ENCODE measurements at places on chromosomes 13 and 19. TPM values are rescaled to one million over a fixed set of nuclear protein-coding genes. Genes with fewer than 3 reads are reported as not detected.

Gene ARL11
- 20.5 TPM for total RNA-seq

Gene CYP4F22
- total RNA-seq = not detected

Gene CNN1
- total RNA-seq = not detected

Gene TGFBR3L
- 0.61 TPM for total RNA-seq

Gene SOX1
- total RNA-seq = not detected

Gene ACP7
- total RNA-seq = not detected

DNA sequence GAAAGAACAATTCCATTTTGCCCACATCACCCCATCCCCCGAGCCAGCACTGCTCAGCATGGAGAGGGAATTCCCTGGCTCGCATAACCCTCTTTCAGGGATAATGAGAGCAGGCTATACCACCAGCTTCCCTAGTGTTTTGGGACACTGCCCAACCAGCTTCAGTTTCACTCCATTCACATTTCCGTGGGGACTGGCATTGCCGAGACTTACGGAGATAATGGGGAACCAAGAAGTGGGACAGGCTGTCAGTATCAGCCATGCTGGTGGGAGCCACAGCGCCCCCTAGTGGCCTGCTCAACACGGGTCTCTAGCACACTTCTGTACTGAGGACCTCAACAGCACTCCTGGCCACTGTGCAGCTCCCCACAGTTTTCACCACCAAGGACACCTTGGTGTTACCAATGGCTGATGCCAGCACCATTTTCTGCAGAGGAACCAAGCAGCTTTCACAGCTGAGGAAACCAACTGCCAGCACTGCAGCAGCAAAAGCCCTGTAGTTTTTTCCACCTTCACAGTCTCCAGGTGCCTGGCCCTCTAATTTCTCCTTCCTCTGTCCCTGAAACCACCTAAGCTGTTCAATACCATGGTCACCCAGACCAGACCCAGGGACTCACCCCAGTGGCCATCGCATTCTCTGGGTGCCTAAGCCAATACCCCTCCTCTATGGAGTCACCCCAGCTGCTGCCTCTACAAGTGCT, 23.7 kb downstream of the SLC6A16 start:
- DNase-seq = peak; percentile 85

DNA sequence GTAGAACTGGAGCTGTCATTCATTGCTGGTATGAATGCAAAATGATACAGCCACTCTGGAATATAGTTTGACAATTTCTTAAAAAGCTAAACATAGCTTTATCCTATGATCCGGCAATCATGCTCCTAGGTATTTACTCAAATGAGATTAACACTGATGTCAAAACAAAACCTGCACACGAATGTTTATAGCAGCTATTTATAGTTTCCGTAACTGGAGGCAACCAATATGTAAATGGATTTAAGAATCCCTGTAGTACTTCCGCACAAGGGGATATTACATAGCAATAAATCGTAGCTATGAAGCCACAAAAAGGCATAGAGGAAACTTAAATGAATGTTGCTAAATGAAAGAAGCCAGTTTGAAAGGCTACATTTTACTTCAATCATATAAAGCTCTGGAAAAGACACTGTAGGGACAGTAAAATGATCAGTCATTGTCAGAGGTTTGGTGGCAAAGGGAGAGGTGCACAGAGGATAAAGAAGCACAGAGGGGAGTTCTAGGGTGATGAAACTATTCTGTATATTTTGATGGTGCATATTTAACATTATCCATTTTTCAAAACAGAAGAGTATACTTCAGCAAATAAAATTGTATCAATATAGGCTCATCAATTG, 1893.0 kb upstream of the PCDH20 start:
- DNase-seq = no peak

GRCh38 chr19:23916991-23917390, 2.3 kb downstream of the ZNF726 start:
- no peak for DNase-seq

DNA sequence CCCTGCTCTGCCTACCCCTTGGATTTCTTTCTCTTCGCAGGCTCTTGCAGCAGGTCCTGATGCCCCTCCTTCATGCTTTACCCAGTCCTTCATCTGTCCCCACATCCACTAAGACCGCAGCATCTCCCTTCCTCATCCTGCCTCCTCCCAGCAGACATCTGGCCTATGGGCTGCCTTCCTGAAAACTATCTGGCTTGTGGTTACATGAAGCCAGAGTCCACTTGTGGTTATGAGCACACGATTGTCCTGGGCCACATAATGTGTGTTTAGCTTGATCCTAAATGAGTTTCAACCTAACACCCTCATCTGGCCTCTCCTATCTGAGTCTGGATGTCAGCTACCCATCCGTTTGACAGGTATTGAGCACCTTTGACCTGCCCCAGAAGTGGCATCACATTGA, 5.5 kb upstream of the ZNF175 start:
- no peak for DNase-seq

GRCh38 chr19:54169149-54169740, 3.7 kb downstream of the TMC4 start:
- DNase-seq = no peak

- DNase-seq = no peak
Observed at GRCh38 chr13:32390048-32390447, 37.9 kb downstream of the N4BP2L1 start.

DNA sequence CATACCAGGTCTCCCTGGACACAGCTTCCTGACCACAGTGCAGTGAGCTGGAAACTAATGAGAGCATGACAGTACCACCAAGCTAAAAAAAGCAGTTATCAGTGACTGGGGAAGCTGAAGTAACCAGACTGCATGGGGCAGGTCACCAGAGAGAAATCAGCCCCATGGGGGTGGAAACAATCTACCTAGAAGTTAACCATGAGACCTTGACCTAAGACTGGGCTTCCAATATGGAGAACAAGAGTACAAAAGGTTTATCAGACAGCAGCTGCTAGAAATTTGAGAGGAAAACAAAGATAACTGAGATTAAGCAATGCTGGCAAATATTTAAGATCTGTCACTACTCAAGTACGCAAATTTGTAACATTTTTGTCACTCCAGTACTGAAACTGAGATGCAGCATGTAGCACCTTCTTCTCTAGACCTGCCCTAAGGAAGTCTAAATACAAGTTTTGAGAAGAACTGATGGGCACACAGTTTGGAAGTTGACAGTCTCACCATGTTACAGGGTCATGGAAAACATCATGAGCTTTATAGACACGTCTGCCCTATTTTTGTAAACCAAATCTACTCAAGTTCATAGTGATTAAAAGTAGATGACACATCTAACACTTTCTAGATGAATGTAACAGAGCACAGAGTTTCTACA, 2641.8 kb upstream of the PCDH20 start:
- no peak for DNase-seq

GRCh38 chr13:95245071-95245470, 56.2 kb downstream of the ABCC4 start:
- DNase-seq = no peak

GRCh38 chr19:15048885-15049541, at the start of gene CASP14:
CASP14 (plus strand) TSS chr19:15049480; CDS start chr19:15052252, 2,772 bp downstream.
- no peak for DNase-seq

DNA sequence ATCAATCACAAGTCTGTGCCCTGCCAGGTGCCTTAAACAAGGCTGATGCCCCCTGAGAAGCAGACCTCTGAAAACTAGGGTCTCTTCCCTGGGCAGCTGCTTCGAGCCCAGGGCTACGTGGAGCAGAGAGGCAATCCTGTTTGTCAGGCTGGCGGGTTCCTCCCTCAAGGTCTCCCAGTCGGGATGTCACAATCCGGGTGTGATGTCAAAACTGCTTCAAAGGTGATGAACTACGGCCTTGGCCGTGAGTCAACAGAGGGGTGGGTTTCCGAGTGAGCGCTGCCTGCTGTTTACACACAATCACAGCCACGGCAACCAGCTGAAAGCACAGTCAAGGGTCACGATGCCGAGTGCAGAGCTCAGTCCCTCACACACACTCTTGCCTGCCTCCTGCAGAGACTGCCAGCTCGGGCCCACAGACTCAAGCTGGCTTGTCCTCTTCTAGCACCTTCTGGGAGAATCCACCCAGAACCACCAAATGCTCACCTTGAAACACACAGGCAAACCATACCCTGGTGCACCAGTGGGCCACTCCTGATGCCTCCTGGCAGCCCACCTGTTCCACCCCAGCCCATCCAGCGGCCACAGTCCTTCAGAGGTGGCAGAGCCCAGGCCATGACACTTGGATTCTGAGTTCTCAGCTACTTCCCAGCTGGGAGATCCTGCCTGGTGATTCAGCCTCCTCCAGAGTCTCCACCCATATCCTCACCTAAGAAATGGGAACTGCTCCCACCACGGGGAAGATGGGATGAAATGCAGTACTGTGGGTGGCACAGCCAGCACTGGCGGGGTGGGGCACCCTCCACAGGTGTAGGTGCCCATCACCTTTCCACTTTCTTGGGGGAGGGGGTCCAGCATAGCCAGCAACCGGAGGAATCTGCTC, 6.8 kb downstream of the ELL start:
- DNase-seq = no peak

DNA sequence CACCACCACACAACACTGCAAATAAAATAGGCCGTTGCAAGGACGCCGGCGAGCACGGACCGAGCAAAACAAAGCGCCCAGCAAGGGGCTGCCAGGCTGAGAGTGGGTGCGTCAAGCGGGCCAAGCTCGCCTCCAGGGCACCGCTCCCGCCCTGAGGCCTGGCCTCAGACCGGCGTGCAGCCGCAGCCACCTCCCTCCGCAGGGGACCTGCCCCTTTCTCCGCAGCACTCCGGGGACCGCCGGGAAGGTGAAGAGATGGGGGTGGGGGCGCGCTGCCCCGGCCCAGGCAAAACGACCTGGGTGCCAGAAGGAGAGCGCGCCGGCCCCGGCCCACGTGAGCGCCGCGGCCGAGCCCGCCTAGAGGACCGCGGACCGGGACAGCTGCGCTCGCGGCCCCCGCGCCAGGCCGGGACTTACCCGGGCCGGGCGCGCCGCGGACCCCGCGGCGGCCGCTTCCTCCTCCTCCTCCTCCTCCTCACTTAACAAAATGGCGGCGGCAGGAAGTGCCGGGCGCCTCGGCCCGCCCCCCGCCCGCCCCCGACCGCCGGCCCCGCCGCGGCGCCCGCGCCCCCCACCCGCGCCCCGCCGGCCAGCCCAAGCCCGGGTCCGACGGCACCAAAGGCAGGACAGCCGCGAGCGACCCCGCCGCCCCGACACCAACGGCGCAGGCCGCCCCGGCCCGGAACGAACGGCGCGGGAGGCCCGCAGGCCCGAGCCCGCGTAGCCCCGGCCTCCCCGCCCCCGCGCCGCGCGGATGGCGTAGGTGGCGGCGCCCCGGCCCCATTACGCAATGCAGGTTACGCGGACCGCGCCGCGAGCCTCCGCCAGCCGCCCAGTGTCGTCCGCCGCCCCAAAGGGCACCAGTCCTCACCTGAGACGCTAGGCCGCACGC, 674 bp downstream of the BRD4 start:
- peak; percentile 71 for DNase-seq

DNA sequence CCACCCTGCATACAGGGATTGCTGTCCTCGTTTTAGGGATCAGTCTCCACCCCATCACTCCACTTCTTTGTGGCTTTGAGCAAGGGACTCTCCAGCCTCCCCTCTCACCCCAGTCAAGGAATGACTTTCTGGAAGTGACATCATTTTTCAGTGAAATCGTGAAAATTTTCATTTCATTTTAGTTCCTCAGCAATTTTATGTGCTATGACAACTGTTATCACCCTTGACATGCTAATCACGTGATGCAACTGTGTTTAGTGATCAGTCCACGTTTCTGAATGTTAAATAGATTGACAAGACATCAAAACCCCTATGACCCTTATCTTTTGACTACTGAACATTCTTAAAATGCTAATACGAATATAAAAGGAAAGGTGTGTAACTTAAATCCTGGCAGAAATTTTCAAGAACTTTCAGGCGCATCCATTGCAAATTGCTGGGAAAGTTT, 8.0 kb downstream of the C19orf81 start:
- DNase-seq = no peak

DNA sequence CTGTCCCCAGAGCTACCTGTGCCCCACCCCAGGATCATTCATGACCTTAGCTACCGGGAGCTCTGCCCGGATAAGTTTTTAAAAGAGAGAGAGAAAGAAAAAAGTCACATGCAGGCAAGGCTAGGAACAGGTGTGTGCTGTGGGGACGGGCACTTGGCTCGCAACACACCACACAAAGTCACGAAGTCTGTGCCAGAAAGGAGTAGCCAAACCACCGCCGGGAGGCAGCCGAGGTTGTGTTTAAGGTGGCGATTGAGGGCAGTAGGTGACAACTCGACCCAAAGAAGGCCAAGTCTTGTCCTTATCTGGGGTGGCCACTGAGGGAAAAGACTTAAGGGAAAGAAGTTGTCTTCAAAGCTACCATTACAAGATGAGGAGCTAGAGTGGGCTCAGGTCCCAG, 4.6 kb upstream of the TSHZ3 start:
- no peak for DNase-seq

- no peak for DNase-seq
Observed at GRCh38 chr13:41267106-41267505, 3.7 kb upstream of the MTRF1 start.

- DNase-seq = no peak
Observed at GRCh38 chr19:18901491-18901890, 5.5 kb upstream of the CERS1 start.

DNA sequence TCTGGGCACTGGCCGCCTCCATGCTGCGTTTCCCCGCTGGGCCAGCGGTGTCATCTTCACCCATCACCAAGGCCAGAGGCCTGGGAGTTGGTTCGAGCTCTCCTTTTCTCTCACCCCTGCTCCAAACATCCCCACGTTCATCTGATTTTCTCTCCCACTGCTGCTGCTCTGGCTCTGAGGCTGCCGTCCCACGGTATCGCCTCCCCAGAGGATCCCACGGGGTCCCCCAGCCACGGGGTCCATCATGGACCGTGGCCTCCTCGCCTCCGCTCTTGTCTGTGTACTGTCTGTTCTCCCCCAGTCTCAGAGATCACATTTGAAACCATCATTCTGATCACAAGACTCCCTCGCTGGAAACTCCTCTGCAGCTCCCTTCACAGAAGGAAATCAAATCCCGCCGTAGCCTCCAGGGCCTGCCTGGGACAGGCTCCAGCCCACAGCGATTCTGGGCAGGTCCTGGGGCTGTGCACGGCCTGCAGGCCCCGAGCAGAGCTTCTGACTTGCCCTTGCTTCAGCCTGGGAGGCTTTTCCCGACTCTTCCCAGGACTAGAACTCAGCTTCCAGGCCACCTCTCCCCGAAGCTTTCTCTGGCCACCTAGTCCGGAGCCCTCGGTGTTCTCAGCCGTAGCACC, 64.2 kb downstream of the SOX1 start:
- no peak for DNase-seq

Measured in OCI-LY7 (cell line).